ENCODE measurements at places on chromosomes 3 and 15.

DNA sequence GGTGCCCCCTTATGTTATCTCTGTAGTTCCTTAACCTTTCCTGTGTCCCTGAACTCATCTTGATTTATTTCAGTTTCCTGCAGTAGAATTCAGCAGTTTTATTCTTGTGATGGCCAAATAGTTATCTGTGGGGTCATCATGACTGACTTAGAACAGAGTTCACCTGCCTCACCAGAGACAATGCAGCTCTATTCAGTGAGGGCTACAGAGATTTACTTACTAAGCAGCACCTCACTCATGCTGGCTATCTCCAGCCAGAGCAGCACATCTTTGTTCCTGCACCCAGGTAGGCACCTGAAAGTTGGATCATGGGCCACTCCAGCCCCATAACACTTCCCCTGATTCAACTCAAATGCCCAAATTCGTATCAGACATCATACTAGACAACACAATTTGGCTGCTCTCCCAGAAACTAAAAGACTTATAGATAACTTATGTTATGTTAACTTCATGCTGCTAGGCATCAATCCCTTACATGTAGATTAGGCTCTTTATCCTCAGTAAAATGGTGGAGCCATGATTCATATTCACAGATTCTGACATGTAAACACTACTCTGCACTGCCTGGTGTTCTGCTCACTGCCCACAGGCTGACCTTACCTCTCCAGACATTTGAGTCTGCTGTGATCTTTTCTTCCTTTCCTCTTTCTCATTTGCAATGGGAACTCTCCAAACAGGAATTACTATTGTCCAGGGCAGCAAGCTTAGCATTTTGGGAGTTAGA lies 9.3 kb upstream of the GOLGB1 start:
- ATAC-seq = no peak

DNA sequence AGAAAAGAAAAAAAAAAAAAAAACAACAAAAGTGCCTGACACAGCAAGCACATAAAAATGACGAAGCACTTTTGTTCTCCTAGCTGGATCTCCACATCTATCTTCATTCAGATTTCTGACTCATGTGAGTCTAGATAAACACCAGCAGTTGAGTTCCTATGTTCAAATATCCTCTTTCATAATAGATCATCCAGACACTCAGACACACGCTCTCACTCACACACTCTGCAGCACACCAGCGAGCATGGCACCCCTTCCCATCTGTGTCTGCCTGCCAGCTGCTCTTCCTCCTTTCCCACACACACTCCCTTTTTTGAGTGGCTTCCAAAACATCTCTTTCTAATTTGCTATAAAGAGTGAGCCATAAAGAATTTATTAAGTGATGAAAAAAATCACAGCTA lies 19.8 kb upstream of the CELF6 start:
- no peak for ATAC-seq

DNA sequence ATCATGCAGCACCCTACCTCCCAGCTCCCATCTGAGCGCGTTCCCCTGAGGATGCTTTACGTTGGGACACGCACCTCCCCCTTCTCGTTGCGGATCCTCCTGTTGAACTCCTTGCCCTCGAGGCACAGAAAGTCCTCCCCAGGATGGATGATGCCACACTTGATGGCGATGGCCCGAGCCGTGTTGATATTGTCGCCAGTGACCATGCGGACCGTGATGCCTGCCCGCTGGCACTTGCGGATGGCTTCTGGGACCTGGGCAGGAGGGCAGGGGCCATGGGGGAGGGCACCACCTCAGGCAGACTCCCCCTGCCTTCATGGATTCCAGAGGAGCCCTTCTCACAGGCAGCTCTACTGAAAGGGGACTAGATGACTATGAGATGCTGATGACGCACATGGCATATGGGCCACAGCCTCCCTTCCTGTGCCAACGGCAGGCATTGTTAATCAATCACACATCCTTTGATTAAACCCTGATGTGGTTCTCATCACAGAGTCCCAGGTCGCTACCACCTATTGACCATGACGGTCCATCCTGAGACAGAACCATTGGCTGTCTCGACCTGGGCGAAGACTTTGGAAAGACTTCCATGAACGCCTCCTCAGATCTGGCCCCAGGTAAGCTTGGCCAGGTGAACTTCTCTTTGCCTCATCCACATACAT lies 29.5 kb upstream of the SEC13 start:
- ATAC-seq = no peak

- ATAC-seq = no peak
Measured at GRCh38 chr3:28698706-28699105, 350.1 kb upstream of the AZI2 start.

GRCh38 chr3:12437861-12438260 lies 46.4 kb upstream of the TSEN2 start:
- ATAC-seq = no peak

- ATAC-seq = peak; percentile 68
Measured at GRCh38 chr3:45938864-45939263, 4.4 kb upstream of the CXCR6 start.

DNA sequence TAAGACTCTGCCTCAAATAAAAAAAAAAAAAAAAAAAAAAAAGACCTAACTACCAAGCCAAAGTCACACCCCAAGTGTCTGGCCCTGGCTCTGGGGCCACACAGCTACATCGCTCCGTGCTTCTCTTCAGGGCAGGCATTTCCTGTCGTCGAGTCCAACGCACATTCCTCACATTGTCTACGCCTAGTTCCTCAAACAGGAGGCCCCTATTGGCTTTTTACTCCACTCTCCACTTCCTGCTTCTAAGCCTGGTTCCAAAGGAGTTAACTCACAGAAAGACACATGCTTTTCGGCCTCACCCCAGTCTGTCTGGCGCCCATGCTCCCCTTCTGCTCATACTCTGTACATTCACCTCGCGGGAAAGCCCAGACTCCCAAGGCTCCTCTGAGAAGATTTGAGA lies 28.8 kb downstream of the KNG1 start:
- no peak for ATAC-seq

DNA sequence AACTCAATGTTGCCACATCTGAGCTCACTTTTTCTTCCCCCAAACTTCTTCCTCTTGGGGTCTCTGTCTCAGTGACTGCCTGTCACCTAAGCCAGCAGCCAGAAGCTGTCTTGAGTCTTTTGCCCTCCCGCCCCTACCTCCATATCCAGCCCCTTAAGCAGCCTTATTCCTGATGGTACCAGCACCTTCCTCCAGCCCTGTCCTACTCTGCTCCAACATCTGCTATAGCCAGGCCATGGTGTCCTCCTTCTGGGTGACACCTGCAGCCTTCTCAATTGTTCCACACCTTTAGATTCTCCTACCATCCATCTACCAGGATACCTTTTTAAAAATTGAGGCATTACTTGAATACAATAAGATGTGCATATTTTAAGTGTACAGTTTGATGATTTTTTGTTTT lies 53.8 kb downstream of the EPHB3 start:
- no peak for ATAC-seq

- peak; percentile 54 for ATAC-seq
Measured at GRCh38 chr3:98564282-98565005, 29.0 kb downstream of the CPOX start.

- no peak for ATAC-seq
Measured at GRCh38 chr15:29986946-29987345, 95.8 kb upstream of the GOLGA8J start.

GRCh38 chr3:127747751-127748521 lies 74.4 kb downstream of the MGLL start:
- ATAC-seq = no peak

- peak; percentile 83 for ATAC-seq
Measured at GRCh38 chr15:89416339-89417183, 79.8 kb downstream of the RHCG start.

- ATAC-seq = no peak
Measured at GRCh38 chr15:74442604-74443003, 8.8 kb upstream of the SEMA7A start.

GRCh38 chr15:77852241-77853007 lies 219.7 kb upstream of the LINGO1 start:
- ATAC-seq = no peak

DNA sequence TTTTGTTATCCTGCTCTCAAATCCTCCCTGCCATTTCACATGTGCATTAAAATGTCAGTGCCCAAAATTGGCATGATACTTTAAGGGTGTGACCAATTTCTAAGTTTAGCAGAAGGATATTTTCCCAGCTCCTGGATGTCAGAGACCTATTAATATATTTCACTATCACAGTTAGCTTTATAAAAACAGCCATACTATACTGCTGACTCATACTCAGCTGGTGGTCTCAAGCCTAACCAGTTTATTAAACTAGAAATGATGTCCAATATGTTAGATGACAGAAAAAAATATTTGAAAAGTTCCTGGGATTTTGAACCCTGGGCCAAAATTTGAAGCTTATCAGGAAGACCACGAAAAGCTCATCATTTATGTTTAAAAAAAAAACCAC lies 60.9 kb upstream of the ZNF280D start:
- no peak for ATAC-seq

DNA sequence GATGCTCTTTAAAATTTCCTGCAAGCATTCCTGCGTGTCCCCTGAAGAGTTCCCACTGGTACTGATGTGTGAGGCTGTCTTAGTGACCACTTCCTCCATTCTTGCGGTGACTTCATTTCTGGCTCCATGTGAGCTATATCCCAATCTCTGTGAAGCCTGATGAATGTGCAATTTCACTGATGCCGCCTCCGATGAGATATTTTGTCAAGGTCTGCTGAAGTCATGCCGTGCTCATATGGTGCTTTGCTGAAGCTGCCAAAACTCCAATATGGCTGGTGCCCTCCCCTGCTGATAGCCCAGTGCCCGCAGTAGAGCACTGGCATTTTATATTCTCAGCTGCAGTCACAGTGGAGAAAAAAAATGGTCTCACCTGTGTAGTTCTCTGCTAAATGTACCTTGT lies 271.5 kb downstream of the EFHB start:
- no peak for ATAC-seq

GRCh38 chr3:20215636-20216035 lies 29.6 kb upstream of the SGO1 start:
- ATAC-seq = no peak

DNA sequence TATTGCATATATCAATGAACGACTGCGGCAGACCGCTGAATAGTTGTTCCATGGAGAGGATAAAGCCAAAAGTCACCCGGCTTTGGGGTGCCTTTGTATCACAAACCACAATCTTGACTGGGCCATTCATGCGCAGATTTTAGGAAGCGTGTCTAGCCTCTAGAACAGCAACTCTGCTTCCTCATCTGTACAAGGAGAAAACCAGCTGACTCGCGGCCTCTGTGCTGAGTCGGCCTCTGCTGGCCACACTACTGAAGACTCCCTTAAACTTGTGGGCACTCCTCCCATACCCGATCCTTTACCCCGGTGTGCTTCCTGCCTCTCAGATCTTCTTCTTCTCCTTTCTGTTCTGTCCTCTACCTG lies 872 bp downstream of the DLEC1 start:
- ATAC-seq = no peak

DNA sequence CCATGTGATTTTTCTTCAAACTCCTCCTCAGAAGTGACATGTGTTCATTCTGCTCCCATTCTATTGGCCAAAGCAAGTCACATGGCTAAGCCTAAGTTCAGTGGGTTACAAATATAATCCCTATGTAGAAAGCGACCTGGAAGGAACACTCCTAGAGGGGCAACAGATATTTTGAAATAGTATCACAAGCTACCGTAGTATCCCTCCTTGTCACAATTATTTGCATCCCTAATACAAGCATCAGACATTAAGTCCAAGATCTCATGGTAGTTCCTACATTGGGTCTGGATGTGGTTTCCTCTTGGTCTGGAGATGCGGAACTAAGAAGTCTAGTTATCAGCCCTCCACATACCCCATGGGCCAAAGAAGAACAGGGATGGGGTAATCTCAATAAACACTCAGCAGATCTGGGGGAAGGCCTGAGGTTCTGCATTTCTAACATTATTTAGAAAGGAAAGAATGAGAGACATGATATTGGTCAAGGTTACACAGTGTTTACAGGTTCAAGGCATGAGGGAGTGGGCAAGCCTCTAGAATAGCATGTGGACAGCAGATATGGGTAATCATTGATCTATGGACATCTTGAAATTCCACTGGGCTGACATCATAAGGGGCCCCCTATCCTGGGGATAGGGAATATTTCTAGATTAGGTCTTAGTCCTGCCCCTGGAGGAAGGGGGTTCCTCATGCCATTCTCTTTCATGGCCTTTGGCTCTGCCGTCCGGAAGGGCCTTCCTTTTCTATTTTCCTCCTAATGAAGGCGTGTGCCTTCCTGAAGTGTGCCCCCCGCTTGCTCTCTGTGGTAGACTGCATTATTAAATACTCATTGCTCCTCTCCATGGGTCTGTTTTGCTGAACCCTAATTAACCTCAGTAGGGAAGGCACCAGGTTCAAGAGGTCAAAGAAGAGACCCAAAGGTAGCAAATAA lies 17.8 kb upstream of the ABHD2 start:
- ATAC-seq = no peak

DNA sequence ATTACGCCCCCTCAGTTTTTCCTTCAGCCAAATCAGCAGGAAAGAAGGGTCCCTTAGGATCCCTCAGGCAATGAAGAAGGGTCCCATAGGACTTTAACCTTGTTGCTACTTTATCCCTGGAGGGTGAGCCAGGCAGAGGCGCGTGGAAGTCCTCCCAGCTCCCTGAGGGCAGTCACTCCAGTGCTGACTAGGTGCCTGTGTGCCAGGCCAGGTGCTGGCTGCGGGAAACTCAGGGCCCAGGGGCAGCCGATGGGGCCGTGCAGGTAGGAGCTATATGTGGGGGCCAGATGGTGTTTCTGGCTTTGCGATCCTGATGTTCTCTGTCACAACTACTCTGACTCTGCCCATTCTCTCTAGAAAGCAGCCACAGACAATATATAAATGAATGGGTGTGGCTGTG lies 42.8 kb upstream of the IQSEC1 start:
- no peak for ATAC-seq

GRCh38 chr15:33089878-33090757 lies 104.4 kb downstream of the FMN1 start:
- no peak for ATAC-seq

DNA sequence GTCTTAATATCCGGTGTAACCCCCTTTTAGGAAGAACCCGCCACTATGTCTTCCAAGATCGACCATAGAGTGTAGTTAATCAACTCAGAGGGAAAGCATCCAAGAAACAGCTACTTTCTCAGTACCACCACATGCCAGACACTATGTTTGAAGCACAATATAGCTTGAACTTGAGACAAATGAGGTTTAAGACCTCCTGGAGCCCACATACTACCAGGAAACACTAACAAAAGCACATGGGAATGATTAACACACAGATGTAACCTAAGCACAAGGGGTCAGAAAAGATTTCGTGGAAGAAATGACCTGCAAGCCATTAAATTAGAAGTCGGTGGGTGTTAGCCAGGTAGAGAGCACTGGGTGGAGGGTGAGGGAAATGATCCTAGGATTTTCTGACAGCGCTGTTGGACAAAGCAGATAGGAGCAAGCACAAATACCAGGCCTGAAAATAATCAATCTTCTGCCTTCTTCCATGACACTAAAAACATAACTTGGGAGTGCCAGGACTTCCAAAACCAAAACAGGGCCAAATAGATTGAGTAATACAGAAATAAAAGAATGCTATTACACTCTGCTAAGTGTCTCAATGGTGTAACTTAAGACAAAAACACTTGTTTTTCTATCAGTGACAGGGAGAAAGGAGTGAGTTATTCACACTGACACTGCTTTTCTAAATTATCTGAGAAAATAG lies 213.7 kb downstream of the FOXP1 start:
- no peak for ATAC-seq

Data from activated CD4-positive, CD25-positive, alpha-beta regulatory T cell treated with anti-CD3 and anti-CD28 coated beads, Interleukin-2, amount 50 U/mL, for 24 hours (primary cell).